ENCODE measurements at places on chromosomes 2 and 18.

DNA sequence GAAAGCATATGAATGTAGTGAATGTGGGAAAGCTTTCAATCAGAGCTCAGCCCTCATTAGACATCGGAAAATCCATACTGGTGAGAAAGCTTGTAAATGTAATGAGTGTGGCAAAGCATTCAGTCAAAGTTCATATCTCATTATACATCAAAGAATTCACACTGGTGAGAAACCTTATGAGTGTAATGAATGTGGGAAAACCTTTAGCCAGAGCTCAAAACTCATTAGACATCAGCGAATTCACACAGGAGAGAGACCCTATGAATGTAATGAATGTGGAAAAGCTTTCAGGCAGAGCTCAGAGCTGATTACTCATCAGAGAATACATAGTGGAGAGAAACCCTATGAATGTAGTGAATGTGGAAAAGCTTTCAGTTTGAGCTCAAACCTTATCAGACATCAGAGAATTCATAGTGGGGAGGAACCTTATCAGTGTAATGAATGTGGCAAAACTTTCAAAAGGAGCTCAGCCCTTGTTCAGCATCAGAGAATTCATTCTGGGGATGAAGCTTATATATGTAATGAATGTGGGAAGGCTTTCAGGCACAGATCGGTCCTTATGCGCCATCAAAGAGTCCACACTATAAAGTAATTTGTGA lies 5.0 kb downstream of the ZNF397 start:
- no peak for DNase-seq

DNA sequence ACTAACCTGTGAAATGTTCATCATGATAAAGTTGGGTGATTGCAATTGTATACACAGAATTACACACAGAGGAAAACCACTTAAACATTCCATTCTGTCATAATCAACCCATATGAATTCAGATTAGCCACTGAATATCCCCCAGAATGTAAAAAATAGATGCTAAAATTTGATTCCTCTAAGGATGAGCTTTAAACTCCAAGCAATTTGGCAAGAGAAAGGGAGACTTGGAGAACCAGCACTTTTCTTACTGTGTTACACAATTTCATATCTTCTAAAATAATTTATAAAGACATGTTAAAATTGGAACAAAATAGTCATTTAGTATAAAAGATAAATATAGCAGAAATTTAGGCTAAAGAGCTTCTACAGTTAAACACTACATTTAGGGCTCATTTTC lies 146.3 kb upstream of the LMAN1 start:
- DNase-seq = no peak

- no peak for DNase-seq
Measured at GRCh38 chr18:62876828-62877227, 161.5 kb downstream of the PHLPP1 start.

DNA sequence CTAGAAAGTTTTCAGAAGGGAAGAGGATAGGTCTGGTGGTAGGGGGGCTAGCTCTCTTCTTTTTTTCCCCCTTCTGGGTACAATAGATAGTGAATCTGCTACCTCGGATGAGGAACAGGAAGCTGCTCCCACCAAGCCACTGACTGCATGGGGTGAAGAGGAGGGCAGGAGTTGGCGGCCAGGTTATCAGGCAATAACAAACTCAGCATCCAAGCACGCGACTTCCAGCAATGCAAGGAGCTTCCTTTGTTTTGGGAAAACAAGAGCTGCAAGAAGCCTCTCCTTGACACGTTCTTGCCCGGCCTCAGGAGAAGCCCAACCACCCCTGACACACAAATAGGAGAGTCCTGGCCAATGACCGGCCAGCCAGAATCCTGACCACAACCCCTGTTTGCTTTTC lies 32.2 kb downstream of the NHEJ1 start:
- no peak for DNase-seq

- no peak for DNase-seq
Measured at GRCh38 chr2:59674100-59674499, 879.4 kb downstream of the BCL11A start.

DNA sequence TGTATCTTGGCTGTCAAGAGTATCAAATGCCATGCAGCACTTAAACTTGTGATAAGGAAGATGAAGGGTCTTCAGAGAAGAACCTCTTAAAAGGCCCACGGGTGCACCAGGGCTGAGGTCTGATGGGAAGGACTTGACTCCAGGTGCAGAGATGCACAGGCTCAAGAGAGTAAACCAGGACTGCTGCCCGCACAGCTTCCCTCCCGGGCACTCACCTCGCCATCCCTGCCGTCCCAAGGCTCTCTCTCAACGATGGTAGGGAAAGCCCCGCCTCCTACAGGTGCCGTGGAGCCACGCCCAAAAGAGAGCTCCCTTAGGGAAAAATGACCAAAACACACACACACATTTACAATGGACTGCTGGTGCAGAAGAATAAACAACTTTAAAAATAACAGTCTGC lies 27.9 kb downstream of the PDIA6 start:
- DNase-seq = no peak

All from activated CD4-positive, alpha-beta T cell treated with anti-CD3 and anti-CD28 coated beads, Interleukin-2, amount 50 U/mL, for 1 hour (primary cell).